H9 (cell line): ENCODE measurements at places on chromosomes 12 and 14. TPM values are rescaled to one million over a fixed set of nuclear protein-coding genes. Genes with fewer than 3 reads are reported as not detected.

Gene ACOT6
- total RNA-seq: not detected in 2 replicates

Gene PLEKHD1
- total RNA-seq: 0.29 and 0.37 TPM in 2 replicates

Gene IQSEC3
- 0.50 and 0.55 TPM in 2 replicates for total RNA-seq

Gene SLC17A8
- not detected in 2 replicates for total RNA-seq

Gene KRT5
- total RNA-seq: not detected in 2 replicates

Gene OAS3
- 0.70 and 0.81 TPM in 2 replicates for total RNA-seq

Gene SERPINA10
- not detected in 2 replicates for total RNA-seq

Gene ST8SIA1
- 0.18 TPM in 1 of 2 replicates, not detected in the other for total RNA-seq

Gene KRT75
- not detected in 2 replicates for total RNA-seq

Gene KSR2
- 1.3 and 1.4 TPM in 2 replicates for total RNA-seq

Gene AVPR1A
- total RNA-seq: 0.13 and 0.22 TPM in 2 replicates

Gene BHLHE41
- total RNA-seq: 0.33 and 0.90 TPM in 2 replicates

Gene INF2
- 58.3 and 59.1 TPM in 2 replicates for total RNA-seq

Gene FAM186B
- 0.42 and 0.46 TPM in 2 replicates for total RNA-seq

Gene BICDL1
- 13.8 and 14.7 TPM in 2 replicates for total RNA-seq

Gene C2CD5
- total RNA-seq: 35.4 and 36.9 TPM in 2 replicates

Gene CNTN1
- 5.4 and 6.5 TPM in 2 replicates for total RNA-seq

Gene SLC25A21
- total RNA-seq: 5.8 and 7.1 TPM in 2 replicates

Gene BCL2L14
- 0.28 and 0.42 TPM in 2 replicates for total RNA-seq

Gene MYH7
- not detected in 2 replicates for total RNA-seq

Gene ENO2
- 165 and 166 TPM in 2 replicates for total RNA-seq

Gene CLEC2B
- not detected in 2 replicates for total RNA-seq

Gene ARG2
- 35.2 and 35.5 TPM in 2 replicates for total RNA-seq

Gene TCL1B
- total RNA-seq: 3.6 and 3.8 TPM in 2 replicates

Gene GLIPR1L1
- 1.9 and 3.2 TPM in 2 replicates for total RNA-seq

Gene ATP6V1D
- total RNA-seq: 85.7 and 86.3 TPM in 2 replicates

Gene ZNF410
- 24.5 and 28.1 TPM in 2 replicates for total RNA-seq

Gene ALG10B
- total RNA-seq: 4.2 and 6.8 TPM in 2 replicates

Gene EMC9
- 52.9 and 55.9 TPM in 2 replicates for total RNA-seq

Gene WNT5B
- 0.61 and 1.5 TPM in 2 replicates for total RNA-seq

Gene C12orf57
- 195 TPM in 2 replicates for total RNA-seq

Gene SERPINA9
- not detected in 2 replicates for total RNA-seq

Gene DAD1
- total RNA-seq: 127 TPM in 2 replicates

Gene SYNDIG1L
- 0.22 and 0.33 TPM in 2 replicates for total RNA-seq

Gene TAS2R31
- total RNA-seq: 1.7 and 2.3 TPM in 2 replicates
